ENCODE measurements at places on chromosomes 12 and 14. TPM values are rescaled to one million over a fixed set of nuclear protein-coding genes. Genes with fewer than 3 reads are reported as not detected.

Gene CEP290
- total RNA-seq = 21.3 TPM

Gene TMEM120B
- 4.9 TPM for total RNA-seq

Gene SPTSSA
- 20.8 TPM for total RNA-seq

Gene KRT73
- not detected for total RNA-seq

Gene STX2
- total RNA-seq = 34.7 TPM

Gene CLEC1B
- total RNA-seq = not detected

Gene INSM2
- not detected for total RNA-seq

Gene RASSF8
- total RNA-seq = 98.0 TPM

Gene MAP3K9
- total RNA-seq = 0.14 TPM
